Panc1 (cell line): ENCODE measurements at places on chromosomes 2 and 18.

DNA sequence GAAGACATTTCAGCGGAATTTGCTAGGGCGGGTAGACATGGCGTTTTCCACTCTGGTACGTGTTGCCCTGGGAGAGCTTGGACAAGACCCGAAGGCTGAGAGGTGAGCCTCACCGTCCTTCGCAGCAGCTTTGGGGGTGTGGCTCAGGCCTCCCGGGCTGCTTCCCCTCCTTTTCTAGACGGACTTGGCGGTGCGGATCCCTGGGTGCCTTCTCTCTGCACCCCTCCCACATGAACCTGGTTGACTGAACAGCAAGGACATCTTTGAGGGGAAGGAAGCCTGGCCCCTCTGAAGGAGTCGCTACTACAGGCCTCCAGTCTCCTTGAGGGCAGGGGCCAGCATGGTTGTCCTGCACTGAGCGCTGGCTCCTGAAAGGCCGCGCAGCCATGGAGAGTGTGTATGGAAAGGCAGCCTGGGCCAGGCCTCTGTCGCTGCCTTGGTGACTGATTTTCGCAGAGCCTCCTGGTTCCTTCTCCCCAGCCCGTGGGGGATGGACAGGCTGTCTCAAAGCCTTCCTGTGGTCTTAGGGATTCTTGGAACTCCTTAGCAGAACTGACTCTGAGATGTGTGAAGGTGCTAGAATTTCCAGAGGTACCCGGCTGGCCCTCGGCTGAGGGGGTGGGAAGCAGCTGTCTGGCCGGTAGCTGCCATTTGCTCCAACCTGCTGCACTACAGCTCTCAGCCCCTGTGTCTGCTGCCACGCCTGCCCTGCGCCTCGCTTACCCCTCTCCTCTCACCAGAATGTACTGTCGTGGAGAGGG, 9.9 kb downstream of the CNNM4 start:
- DNase-seq, result no peak

- no peak for DNase-seq
Observed at GRCh38 chr18:61833387-61833786, 59.4 kb downstream of the RNF152 start.

- no peak for DNase-seq
Observed at GRCh38 chr18:76993573-76993972, 139.0 kb downstream of the MBP start.

DNA sequence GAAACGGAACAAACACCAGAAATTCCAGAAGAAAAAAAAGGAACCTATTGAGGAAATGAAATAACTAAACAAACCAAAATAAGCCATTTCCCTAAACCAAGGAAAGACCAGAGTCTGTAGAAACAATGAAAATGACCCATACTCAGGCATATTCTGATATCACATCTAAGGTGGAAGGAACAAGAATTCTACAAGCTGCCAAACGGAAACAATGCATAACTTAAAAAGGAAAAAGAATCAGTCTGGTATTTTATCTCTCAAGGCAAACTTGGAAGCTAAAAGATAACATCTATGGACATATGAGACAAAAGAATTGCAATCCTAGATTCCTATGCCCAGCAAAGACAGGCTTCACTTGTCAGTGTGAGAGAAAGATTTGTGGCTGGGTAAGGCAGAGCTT, 326.2 kb downstream of the PDE11A start:
- DNase-seq, result no peak

DNA sequence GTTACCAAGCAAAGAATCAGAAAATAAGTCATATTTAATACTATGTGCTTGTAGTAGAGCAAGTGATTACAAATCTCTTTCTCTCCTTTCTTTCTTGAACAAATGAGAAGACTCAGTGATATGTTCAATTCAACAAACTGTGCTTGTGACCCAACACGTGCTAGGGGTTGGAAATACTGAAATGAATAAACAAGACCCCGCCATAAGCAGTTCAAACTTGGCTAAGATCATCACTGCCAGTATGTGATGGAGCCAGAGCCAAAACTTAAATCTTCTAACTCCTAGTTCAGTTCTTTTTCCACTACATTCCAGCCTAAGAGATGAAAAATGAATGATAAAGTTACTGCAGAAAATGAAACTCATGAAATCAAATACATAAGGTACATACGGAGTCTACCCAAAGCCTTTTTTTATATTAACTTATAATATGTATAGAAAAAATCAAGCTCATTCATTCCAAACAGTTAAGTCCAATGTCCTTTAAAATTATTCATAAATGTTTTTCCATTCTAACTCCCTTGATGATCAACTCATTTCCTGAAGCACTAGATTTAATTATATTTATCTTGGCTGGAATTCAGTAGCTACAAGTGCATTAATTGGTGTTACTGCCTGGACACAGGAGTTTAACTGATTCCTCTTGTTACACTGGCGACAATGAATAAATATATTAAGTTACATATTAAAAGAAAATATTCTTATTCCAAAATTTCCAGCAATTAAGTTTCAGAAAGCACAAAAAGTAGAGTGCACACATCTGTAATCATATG, 36.0 kb downstream of the GALNT3 start:
- no peak for DNase-seq

- no peak for DNase-seq
Observed at GRCh38 chr2:101899871-101900270, 91.9 kb upstream of the IL1R2 start.

DNA sequence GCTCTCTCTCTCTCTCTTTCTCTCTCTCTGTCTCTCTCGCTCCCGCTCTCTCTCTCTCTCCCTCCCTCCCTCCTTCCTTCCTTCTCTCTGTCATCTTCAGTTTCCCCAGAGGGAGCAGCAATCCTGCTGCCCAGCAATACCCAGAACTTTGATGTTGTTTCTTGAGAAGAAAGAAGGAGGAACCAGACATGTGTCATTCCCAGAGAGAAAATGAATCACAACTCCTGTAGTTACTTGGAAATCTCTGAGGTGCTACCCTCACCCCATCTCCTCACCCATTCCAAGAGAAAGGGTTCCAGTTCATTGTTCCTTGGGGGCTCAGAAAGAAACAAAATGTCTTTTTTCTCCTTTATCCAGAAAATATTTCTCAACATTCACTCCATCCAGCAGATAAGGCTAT, 449.1 kb downstream of the TNS1 start:
- DNase-seq, result no peak

DNA sequence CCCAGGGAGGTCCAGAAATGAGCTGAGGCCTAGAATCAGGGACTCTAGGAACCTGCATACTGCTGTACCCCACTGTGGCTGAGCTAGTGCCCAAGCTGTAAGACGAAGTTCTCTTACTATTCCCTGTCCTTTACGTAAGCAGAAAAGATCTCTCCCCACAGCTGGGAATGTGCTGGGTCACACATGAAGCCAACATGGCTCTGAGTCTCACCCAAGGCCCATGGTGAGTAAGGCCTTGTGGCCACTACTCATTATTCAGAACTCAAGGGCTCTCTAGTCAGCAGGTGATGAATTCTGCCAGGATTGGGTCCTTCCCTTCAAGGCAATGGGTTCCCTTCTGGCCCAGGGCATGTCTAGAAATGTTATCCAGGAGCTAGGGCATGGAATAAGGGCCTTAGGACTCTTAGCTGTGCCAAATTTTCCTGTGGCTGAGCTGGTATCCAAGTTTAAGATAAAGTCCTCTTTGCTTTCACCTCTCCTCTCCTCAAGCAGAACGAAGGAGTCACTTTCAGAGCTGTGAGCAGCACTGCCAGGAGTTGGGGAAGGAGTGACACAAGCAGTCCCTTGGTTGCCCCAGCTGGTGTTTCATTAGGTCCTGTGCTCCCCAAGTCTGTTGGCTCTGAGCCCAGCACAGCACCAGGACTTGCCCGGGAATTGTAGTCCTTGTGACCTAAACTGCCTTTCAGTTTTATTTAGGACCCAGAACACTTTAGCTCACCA, 707.6 kb downstream of the SLC4A3 start:
- no peak for DNase-seq

GRCh38 chr2:17571681-17572080, 31.2 kb downstream of the VSNL1 start:
- no peak for DNase-seq

GRCh38 chr2:134842930-134843490, 4.6 kb downstream of the ACMSD start:
- no peak for DNase-seq

DNA sequence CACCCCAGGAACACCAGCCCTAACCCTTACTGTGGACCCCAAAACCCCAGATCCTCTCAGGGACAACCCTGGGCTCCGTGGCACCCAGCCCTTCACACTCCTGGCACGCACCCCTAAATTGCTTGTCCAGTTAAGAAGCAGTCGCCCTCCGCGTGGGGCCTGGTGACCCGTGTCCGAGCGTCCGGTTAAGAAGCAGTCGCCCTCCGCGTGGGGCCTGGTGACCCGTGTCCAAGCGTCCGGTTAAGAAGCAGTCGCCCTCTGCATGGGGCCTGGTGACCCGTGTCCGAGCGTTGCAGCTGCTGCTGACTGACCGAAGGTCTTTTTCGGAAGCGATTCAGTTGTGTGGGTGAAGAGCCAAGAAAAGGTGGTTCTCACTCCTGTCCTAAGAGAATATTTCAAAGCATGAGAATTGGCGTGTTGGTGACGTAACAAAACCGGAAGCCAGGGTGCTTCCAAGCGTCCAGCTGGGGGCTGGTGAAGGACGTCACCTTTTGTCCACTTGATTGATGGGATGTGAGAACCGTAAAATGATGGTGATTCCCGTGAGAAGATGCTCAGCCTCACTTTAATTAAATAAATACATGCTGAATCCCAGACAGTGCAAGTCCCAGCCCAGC, 70.5 kb downstream of the KCNG2 start:
- no peak for DNase-seq

- no peak for DNase-seq
Observed at GRCh38 chr18:44977856-44978255, 297.2 kb downstream of the SETBP1 start.

DNA sequence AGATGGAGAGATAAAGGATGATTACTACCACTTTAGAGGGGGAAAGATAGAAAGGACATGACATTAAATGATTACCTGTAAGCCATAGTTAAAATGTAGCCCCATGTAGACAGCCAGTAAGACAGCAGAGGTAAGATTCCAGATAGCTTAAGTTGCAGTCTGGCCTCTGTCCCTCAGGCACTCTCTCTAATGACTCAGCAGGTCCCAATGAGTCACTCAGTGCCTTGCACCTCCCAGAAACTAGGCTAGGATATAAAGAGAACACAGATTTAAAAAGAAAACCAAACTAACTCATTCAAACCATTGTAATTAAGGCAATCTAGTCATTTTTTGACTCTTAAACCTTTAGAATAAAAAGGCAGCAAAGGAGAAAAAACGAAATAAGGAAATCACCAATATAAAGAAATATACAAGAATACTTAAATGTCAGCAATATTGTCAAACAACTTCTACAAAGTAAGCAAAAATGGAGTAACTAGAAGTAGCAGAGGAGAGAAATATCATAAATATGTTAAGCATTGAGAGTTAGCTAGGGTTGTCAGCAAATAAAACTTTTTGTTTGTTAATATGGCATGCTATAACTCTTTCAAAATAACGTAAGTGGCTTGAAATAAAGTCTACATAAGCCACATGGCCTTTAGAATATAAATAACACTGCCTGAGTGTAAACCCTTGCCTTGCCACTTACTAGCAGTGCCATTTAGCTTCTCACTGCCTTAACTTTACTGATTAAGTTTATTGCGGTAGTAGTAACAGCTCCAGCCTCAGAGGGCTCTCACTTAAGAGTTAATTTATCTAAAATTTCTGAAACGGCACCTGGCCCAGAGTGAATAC, 48.5 kb downstream of the SOCS6 start:
- DNase-seq, result peak; percentile 43

GRCh38 chr18:65835881-65836280, 85.1 kb downstream of the CDH7 start:
- DNase-seq, result no peak

- peak; percentile 24 for DNase-seq
Observed at GRCh38 chr2:152635635-152636298, 81.5 kb downstream of the PRPF40A start.

DNA sequence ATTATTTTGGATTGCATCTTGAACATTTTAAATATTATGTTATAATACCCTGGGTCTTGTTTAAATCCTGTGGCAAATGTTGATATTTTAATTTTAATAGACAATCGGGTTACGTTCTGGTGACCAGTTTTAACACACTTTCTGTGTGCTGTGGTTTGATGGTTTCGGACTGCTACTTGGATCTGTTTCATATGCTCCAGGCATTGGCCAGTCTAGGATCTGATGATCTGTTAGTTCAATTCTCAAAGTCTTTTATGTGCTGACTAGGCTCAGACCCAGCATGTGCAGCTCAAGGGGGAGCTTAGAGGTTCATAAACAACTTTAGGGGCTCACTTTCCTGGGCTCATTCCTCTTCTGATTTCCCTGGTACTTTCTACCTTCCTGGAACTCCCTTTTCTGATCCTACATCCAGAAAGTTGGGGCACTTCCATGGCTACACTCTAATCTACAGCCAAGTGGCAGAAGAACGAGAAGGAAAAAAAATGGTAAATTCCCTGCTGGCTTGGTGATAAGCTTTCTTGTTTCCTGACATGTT, 5.0 kb upstream of the ZBTB14 start:
- DNase-seq, result no peak

- DNase-seq, result no peak
Observed at GRCh38 chr2:75512455-75513212, 48.1 kb downstream of the EVA1A start.

- DNase-seq, result no peak
Observed at GRCh38 chr18:10838553-10838952, 310.8 kb downstream of the PIEZO2 start.

GRCh38 chr2:100518801-100519200, 44.0 kb upstream of the PDCL3 start:
- no peak for DNase-seq

- DNase-seq, result no peak
Observed at GRCh38 chr2:29607038-29607420, 314.4 kb downstream of the ALK start.

- no peak for DNase-seq
Observed at GRCh38 chr2:20623241-20623640, 27.7 kb downstream of the HS1BP3 start.

DNA sequence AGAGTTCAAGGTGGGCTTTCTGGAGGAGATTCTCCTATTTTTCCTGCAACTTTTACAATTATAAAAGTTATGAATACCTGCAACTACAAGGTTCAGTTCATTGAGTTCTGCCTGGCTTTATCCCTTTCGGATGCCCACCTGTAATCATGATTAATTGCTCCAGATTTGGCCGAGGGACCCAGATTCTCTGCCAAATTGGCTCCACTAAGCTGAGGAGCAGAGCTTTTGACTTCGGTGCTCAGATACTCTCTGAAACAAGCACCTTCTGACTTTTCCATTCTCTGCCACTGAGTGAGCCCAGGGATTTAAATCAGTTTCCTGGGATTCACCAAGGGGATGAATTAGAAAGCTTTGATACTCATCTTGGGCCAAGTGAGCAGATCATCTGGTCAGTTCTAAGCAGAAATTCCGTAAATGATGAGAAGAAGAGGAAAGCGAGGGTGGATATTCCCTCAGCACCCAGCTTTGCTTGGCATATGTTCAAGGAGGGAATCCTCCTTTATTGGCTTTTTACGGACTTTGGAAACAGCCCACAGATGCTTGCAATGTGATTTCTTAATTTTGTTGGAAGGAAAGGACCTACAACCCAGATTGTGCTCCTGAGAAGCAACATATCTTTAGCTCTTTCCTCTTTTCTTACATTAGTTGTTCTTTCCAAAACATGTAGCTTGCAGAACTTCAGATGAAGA, 179.2 kb downstream of the SETBP1 start:
- DNase-seq, result no peak

GRCh38 chr2:218005486-218005885, 2.7 kb upstream of the TNS1 start:
- DNase-seq, result no peak
